ENCODE measurements at places on chromosomes 12 and 14. TPM values are rescaled to one million over a fixed set of nuclear protein-coding genes. Genes with fewer than 3 reads are reported as not detected.

Gene PTPN21
- not detected for polyA plus RNA-seq

Gene GARIN6
- not detected for polyA plus RNA-seq

Gene TPCN1
- 19.9 TPM for polyA plus RNA-seq

Gene TOMM20L
- polyA plus RNA-seq: not detected

Gene AMDHD1
- polyA plus RNA-seq: 0.29 TPM

Gene ACTR6
- polyA plus RNA-seq: 37.5 TPM

Gene LMO3
- polyA plus RNA-seq: not detected

Gene CCDC198
- not detected for polyA plus RNA-seq

Gene SYT1
- polyA plus RNA-seq: not detected

Gene KRT4
- polyA plus RNA-seq: not detected

Gene GRIN2B
- polyA plus RNA-seq: 0.01 TPM

Gene USP44
- polyA plus RNA-seq: 1.4 TPM

Gene GPR84
- polyA plus RNA-seq: not detected

Gene HAL
- not detected for polyA plus RNA-seq

Gene GPR162
- polyA plus RNA-seq: not detected

Gene LBHD2
- polyA plus RNA-seq: not detected

Gene P2RX7
- polyA plus RNA-seq: 3.8 TPM

Gene SART3
- 52.5 TPM for polyA plus RNA-seq

Gene ST8SIA1
- 3.8 TPM for polyA plus RNA-seq

Gene SLC6A13
- polyA plus RNA-seq: 0.17 TPM

Gene PLEKHG7
- not detected for polyA plus RNA-seq

Gene TROAP
- not detected for polyA plus RNA-seq
